ENCODE measurements at places on chromosomes 11 and 22.

GRCh38 chr11:114163229-114163631 is 103.7 kb downstream of the ZBTB16 start:
- H3K27me3 ChIP-seq = no peaks in the 10 kb centered on the region
- peak overlapping the region; percentile 63 for H3K4me3 ChIP-seq
- H3K27ac ChIP-seq = peak overlapping the region; percentile 57
- peaks cover 100% of the 10 kb centered on the region for H3K4me1 ChIP-seq

GRCh38 chr11:71089571-71089970 is 162.8 kb downstream of the SHANK2 start:
- no peak overlapping the region for H3K4me3 ChIP-seq
- H3K27me3 ChIP-seq = peaks cover 13% of the 10 kb centered on the region
- DNase-seq = no peak
- peaks cover 12% of the 10 kb centered on the region for H3K4me1 ChIP-seq
- H3K27ac ChIP-seq = peak overlapping the region; percentile 67

DNA sequence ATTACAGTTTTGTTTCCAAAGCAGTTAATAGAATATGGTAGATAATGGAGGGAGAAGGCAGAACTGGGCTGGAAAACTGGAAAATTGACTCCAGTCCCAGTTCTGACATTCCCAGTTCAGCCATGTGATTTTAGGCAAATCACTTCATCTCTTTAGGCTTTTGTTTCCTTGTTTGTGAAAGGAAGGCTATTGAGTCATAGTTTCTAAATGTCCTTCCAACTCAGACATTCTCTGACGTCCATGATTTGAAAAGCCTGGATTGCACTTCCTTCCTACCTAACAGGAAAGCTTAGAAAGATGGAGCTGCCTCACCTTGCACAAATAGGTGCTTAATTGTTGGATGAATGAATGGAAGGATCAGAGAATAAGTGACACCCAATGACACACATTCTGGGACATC is 19.8 kb upstream of the GALNT18 start:
- no peak for DNase-seq
- H3K4me1 ChIP-seq = no peaks in the 10 kb centered on the region
- no peak overlapping the region for H3K4me3 ChIP-seq

DNA sequence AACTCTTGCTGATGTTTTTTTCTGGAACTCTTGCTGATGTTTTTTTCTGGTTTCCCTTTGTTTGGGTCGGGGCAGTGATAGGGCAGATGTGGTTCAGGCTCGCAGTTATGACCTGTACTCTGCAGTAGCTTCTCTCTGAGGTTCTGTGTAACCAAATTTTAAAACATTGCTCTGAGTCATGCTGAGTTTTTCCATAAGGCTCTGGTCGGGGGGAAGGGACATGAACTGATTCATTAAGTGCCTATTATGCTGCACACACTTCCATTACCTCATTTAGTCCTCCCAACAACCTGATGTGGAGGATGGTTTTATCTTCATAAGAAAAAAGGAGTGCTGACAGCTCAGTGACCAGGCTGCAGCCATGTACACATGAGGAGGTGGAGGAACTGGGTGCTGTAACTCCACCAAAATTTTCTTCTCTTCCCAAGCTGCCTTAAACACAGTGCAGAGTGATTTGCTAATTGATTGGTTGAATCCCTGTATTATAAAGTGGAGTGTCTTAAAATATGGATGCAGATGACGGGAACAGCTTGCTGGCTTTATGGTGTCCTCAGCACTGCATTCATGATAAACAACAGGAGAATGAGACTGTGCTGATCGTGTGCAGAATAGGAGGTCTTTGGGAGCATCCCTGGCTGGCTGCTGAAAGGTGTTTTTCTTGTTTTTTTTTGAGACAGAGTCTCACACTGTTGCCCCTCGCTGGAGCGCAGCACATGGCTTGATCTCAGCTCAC is 19.1 kb downstream of the TNRC6B start:
- peak overlapping the region; percentile 80 for H3K27ac ChIP-seq

DNA sequence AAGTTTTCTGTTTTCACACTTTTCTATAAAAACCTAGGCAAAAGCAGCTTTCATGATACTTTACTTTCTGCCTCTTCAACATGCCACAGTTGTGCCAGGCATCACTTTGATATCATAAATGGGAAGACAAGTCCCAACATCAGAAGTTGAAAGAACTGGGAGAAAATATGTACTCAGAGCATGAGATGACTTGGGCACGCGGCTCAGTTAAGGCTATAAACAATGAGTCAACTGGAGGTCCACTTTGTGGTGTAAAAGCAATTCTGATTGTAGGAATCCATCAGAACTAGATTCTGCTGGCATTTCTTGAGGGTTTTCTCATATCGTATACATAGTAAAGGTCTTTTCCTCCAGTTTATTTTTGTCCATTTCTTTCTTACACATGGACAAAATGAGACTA is 109.7 kb upstream of the USP47 start:
- H3K27me3 ChIP-seq = peaks cover 17% of the 10 kb centered on the region
- no peaks in the 10 kb centered on the region for H3K36me3 ChIP-seq
- no peak overlapping the region for H3K27ac ChIP-seq
- H3K4me3 ChIP-seq = no peak overlapping the region
- no peaks in the 10 kb centered on the region for H3K4me1 ChIP-seq
- DNase-seq = no peak

GRCh38 chr11:27217948-27218420 is 145.0 kb downstream of the CCDC34 start:
- H3K4me3 ChIP-seq = no peak overlapping the region
- no peaks in the 10 kb centered on the region for H3K27me3 ChIP-seq
- DNase-seq = no peak
- no peaks in the 10 kb centered on the region for H3K4me1 ChIP-seq
- H3K27ac ChIP-seq = no peak overlapping the region
- no peaks in the 10 kb centered on the region for H3K36me3 ChIP-seq

DNA sequence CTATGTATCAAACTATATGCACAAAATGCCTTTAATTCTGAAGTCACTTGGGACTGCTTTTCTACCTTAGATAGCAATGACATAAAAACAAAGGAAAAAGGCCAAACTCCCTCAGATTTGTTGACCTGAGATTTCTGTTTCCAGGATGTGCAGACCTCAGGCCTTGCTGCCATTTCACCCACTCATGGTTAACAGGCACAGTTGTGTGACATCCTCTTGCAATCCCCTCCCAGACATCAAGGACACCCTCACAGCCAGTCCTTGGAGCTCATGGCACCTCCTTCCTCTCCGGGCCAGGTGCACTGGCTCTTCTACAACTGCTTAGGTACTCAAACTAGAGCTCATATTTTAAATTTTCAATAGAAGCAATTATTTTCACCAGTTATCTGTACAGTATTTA is 37.3 kb downstream of the SERPIND1 start:
- no peak for DNase-seq
- H3K27me3 ChIP-seq = no peaks in the 10 kb centered on the region
- peaks cover 52% of the 10 kb centered on the region for H3K36me3 ChIP-seq
- no peak overlapping the region for H3K27ac ChIP-seq
- no peak overlapping the region for H3K4me3 ChIP-seq

GRCh38 chr22:17896586-17896985 is 122.3 kb upstream of the BID start:
- no peaks in the 10 kb centered on the region for H3K27me3 ChIP-seq
- H3K4me3 ChIP-seq = no peak overlapping the region
- peaks cover 13% of the 10 kb centered on the region for H3K4me1 ChIP-seq
- no peak for DNase-seq
- peaks cover 55% of the 10 kb centered on the region for H3K36me3 ChIP-seq
- H3K27ac ChIP-seq = peak overlapping the region; percentile 60

GRCh38 chr11:62140304-62141110 is 16.7 kb downstream of the INCENP start:
- H3K4me3 ChIP-seq = no peak overlapping the region
- no peaks in the 10 kb centered on the region for H3K27me3 ChIP-seq
- H3K36me3 ChIP-seq = peaks cover 38% of the 10 kb centered on the region
- H3K27ac ChIP-seq = no peak overlapping the region
- DNase-seq = no peak

DNA sequence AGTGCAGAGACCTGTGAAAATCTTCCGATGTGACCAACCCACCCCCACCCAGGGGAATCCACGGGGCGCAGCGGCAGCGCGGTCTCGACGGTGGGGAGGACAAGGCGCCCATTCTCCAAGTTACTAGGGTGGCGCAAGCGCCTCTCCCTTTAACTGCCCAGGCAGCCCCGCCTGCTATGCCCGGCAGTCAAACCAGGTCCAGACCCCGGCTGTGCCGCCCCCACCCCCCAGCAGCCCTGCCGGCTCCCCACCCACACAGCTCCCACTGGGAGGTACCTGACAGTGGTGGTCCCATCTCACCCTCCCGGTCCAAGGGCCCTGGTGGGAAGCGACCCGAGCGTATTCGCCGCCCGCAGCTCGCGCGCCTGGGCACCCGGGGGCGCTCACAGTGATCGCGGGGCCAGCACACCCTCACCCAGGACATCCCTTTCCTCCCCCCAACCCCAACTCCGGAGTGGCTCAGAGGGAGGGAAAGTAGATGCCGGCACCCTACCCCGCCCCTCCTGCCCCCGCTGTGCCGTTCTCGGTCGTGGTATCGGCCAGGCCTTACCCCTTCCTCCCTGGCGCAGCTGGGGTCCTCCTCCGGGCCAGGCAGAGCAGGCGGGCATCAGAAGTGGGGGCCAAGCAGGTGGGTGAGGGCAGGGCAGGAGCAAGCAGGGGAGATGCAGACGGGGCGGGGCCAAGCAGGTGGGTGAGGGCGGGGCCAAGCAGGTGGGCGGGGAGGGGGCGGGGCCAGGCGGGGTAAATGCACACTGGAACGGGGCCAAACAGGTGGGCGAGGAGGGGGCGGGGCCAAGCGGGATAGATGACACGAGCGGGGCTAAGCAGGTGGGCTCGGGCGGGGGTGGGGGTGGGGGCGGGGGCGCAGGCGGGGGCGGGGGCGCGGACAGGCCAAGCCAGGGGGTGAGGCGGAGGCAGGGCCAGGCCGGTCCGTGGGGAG is at the start of gene TRPM5:
TSS of gene TRPM5 (minus strand) at position 634 of the 940 bp plus-strand sequence. CDS start 21,478 bp downstream, outside the sequence.
- peak within 1 kb of the TSS; percentile 87 for H3K27ac ChIP-seq
- H3K4me1 ChIP-seq = peaks cover 20% of the 10 kb centered on the region
- peaks cover 14% of the 10 kb centered on the region for H3K27me3 ChIP-seq
- DNase-seq = peak; percentile 40
- no peaks in the 10 kb centered on the region for H3K36me3 ChIP-seq

DNA sequence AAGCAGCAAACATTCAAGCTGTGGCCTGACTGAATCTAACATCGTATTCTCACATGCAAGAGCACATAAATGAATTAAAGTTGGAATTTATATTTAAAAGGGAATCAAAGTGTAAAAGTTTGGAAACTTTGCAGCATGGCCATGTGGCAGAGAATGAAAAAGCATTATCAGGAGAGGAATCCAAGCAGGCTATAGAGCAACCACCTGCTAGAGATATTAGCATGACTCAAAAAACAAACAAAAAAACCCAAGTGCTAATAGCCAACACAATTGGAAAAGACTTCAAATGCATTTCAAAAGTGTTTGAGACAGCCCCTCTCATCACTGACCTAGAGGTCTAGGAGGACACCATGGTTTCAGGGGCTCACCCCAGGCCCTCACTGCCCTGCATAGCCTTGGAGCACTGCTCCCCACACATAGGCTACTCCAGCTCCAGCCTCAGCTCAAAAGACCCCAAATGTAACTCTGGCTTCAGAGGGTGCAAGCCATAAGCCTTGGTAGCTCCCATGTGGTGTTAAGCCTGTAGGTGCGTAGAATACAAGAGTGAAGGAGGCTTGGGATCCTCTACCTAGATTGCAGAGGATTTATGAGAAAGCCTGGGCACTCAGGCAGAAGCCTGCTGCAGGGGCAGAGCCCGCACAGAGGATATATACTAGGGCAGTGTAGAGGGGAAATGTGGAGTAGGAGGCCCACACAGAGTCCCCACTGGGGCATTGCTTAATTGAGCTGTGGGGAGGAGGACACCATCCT is 1.7 kb upstream of the KRTAP5-7 start:
- H3K27me3 ChIP-seq = peaks cover 11% of the 10 kb centered on the region
- H3K4me3 ChIP-seq = no peak overlapping the region
- H3K4me1 ChIP-seq = no peaks in the 10 kb centered on the region
- no peak overlapping the region for H3K27ac ChIP-seq
- H3K36me3 ChIP-seq = peaks cover 5% of the 10 kb centered on the region

DNA sequence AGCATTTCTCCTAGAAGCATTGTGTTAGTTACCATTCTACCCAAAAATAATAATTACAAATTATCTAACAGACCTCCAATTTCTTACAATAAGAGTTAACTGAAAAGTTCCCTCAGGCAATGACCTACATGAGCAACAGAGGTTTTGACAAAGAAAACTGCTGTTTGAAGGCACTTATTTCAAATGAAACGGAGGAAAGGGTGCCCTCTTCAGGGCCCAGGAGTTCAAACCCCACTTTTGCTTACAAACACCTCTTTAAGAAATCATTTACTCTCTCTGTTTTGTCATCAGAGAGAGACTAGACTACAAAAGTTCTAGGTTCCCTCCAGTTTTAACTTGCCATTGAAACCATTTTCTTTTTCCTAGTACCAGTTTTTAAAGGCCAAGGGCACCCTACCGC is 56.7 kb downstream of the AMBRA1 start:
- H3K36me3 ChIP-seq = peaks cover 19% of the 10 kb centered on the region
- DNase-seq = no peak
- H3K4me3 ChIP-seq = no peak overlapping the region
- H3K27ac ChIP-seq = no peak overlapping the region
- no peaks in the 10 kb centered on the region for H3K27me3 ChIP-seq

DNA sequence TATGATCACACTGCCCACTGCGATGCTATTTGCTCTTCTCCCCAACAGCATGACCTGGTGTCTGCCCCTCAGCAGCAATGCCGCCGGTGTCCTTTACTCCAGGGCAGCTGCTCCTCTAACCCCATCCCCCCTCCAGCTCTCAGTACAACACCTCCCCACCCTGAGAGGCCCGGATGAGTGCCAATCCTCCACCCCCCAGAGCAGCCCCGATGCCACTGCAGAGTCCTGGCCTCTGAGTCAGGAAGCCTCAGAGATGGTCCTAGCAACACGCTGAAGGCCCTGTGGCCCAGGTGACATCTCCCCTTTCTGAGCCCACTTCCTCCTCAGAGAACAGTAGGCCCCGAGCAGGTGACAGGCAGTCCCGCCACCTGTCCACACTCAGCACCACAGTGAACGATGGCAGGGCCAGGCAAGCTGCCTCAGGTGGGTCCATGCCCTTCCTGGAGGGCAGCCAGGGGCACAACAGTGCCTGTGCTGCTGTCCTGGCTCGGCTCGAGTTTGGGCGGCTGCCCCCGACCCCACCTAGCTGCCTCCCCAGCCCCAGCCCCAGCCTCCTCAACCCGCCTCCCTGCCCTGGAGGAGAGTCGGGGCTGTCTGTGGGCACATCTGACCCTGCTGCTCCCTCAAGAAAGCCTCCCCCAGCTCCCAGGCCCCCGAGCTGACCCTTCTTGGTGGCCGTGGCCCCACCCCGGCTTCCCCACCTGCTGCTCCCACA is 3.9 kb upstream of the NDUFS8 start:
- H3K4me3 ChIP-seq = no peak overlapping the region
- H3K4me1 ChIP-seq = peaks cover 39% of the 10 kb centered on the region
- peaks cover 9% of the 10 kb centered on the region for H3K36me3 ChIP-seq
- no peak overlapping the region for H3K27ac ChIP-seq
- no peaks in the 10 kb centered on the region for H3K27me3 ChIP-seq

DNA sequence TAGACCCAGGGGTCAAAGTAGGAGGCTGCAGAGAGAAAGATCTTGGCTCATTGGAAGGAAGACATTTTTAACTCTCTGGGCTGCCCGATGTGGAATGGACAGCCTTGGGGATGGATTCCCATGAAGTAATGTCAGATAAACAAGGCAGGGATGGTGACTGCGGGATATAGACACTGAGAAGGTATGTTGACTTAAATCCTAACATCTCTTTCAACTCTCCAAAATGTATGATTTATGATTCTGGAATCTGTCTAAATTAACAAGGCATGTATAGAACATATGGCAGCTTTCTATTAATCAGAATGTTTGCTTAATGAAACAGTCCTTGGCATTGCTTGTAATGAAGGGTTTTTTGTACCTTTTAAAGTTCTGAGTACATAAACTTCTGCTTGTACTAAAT is 56.1 kb upstream of the VSTM5 start:
- no peaks in the 10 kb centered on the region for H3K36me3 ChIP-seq
- H3K27me3 ChIP-seq = peaks cover 6% of the 10 kb centered on the region
- DNase-seq = no peak

All from stimulated activated naive B cell treated with anti-CD40 and anti-IgM and Interleukin-4, amounts not matched to agents 10 μg/mL and 1 μg/mL and 100 μg/mL, for 72 hours (primary cell).